HT-29 (cell line): ENCODE measurements at places on chromosomes 16 and 17. TPM values are rescaled to one million over a fixed set of nuclear protein-coding genes. Genes with fewer than 3 reads are reported as not detected.

Gene CRYM
- 0.61 and 1.8 TPM in 2 replicates for total RNA-seq

DNA sequence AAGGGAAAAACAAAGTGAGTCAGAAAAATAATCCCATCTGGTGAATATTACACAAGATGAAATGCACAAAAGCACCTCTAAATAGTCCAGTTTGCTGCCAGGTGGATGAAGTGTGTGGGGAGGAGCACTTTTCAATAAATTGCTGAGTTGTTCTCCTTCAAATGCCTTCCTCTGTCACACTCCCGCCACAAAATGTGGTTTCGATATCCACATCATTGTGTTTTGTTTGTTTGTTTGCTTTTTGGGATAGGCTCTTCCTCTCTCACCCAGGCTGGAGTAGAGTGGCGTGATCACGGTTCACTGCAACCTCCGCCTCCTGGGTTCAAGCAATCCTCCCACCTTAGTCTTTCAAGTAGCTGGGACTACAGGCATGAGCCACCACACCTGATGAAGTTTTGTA lies 24.6 kb upstream of the SHISA9 start:
- DNase-seq: no peak

GRCh38 chr17:45936610-45937009 lies 42.3 kb downstream of the MAPT start:
- no peak for DNase-seq

GRCh38 chr16:74474416-74474815 lies 53.1 kb upstream of the CLEC18B start:
- no peak for DNase-seq

- no peak for DNase-seq
Observed at GRCh38 chr16:80347900-80348299, 192.9 kb upstream of the DYNLRB2 start.

- DNase-seq: peak; percentile 65
Observed at GRCh38 chr16:66344533-66345145, 21.9 kb upstream of the CDH5 start.

- no peak for DNase-seq
Observed at GRCh38 chr16:11121083-11121608, 134.9 kb downstream of the SOCS1 start.

GRCh38 chr17:3034578-3034920 lies 28.9 kb downstream of the OR1D5 start:
- no peak for DNase-seq

DNA sequence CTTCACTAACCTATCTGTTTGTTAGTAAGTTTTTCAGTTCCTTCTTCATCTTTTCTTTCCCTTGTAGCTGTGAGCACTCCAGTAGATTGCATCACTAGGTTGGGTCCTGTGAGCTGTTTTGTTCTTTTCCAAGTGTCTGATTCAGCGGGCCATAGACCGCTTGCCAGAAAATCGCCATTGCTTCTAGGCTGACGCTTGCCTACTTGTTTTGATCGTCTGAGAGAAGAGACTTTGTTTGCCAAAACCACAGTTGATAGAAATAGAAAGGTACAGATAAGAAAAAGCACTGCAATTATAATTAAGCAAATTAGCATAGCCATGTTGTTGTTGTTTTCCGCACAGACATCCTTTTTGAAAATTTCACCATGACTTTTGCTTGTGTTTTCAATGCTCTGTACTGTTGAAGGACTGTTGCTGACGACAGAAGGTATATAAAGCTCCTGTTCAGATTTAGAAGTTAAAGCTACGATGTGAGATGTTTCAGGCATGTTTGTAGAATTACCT lies 3.1 kb downstream of the EVI2A start:
- DNase-seq: no peak

DNA sequence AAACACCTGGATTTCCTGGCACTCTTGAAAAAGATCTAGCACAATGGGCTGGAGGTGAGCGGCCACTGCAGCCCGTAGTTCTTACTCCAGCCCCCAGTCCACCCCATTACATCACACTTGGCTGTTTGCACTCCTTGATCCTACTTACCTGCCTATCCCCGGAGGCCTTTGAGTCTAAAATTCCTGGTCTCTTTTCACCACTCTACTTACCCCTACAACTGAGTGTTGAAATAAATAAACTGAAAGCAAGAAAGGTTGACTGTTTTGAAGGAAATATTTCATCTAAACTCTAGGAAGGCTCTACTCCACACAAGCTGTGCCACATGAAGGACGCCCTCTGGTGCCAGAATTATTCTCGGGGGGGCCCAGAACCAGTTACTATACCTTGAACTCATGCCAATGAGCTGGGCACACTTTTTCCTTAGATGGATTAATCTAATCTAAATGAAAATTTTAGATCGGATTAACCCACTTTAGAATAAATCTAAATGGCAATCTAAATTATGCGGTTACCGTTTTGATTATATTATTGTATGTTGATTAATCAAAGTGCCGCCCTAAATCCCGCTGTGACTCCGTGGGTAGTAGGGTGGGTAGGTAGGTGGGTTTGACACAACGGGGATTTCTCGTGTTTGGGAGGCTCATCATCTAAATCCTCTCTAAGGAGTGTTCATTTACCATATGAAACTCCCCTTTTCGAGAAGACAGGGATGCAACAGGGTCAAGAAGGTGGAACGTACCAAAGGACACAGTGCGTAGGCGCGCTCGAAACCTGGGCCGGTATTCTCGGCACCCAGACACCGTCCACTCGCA lies 651 bp upstream of the EIF1 start:
- DNase-seq: peak; percentile 80

DNA sequence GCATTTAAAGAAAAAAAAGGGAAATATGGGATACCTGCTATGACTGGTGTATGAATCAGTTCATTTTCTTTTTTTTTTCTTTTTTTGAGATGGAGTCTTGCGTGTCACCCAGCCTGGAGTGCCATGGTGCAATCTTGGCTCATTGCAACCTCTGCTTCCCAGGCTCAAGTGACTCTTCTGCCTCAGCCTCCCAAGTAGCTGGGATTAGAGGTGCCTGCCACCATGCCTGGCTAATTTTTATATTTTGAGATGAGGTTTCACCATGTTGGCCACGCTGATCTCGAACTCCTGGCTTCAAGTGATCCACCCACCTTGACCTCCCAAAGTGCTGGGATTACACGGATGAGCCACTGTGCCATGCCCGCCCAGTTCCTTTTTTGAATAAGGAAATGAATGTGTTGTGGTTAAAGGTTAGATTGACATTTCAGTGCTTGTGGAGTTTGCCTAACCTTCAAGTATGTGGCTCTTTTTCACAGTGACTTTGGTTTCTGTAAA lies 7.7 kb downstream of the HAPSTR1 start:
- DNase-seq: no peak

DNA sequence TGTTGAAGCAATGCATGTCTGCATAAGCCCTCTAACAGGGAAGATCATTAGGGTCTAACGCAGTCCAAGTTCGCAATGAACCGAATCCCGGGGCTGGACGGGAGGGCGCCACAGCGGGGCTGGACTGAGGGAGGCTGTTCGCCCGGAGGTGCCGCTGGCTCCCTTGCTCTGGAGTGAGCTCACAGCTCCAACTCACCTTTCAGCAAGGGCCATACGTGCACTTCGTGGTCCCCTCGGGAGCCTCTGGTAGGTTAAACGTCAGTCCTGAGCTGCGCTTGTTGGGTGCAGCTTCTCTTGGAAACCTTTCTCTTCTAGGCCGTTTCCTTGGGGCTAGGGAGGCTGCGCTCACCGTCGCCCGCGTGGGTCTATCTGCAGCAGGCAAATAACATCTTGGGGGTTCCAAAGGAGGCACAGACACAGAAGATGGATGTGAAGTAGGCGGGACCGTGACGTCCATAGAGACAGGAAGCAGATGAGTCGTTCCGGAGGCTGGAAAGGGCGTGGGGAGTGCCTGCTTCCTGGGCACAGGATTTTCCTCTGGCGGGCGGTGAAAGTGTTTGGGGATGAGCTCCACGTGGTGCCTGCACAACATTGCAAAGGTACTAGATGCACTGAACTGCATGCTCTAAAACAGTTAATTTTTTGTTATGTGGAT lies 21.9 kb downstream of the ATP2C2 start:
- no peak for DNase-seq
